Stimulated activated CD4-positive, alpha-beta T cell treated with anti-CD3 and anti-CD28 coated beads, Interleukin-1b, Interleukin-23, amount 100 ng/mL, for 24 hours (primary cell): ENCODE measurements at places on chromosomes 1 and 21.

DNA sequence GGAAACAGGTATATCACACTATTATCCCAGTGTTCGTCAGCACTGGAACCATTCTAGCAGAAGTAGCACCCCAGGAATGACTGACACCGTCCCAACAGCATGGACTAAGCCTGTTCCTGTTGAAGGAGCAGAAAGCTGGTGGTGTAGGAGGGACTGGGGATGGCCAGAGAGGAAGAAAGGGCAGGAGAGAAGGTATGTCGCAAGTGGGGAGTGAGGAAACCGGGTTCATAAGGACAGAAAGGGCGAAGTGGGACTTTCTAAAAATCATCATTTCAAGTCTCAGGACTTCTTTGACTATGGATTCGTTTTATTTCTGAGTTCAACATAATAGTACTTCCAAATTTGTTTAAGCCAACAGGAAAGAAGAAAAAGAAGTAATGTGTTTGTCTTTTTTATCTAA, 19.7 kb upstream of the MX1 start:
- no peak for DNase-seq

DNA sequence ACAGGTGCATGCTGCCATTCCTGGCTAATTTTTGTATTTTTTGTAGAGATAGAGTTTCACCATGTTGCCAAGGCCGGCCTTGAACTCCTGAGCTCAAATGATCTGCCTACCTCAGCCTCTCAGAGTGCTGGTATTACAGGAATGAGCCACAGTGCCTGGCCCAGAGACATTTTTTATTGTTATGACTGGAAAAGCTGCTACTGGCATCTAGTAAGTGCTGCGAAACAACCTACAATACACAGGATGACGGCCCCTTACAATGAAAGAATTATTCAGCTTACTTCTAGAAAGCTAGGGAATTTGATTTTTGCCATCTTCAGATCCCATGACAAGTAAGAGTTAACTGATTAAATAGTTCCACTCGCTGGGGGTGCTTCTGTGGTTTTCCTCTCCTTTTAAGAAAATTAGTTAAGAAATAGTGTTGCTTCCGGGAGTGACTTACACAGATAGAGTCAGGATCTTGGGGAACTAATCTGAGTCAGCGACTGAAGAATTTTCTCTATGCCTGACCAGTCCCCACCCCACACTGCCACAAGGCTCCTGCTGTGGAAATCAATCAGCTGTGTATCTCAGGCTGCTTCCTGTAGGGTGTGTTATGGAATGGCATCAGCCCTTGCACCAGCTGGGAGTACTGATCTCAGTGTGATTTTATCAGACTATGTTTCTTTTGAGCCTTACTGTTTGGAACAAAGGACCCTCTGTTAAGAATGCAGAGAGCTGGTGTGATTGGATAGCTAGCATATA, 93.0 kb upstream of the BMP8A start:
- DNase-seq = no peak

DNA sequence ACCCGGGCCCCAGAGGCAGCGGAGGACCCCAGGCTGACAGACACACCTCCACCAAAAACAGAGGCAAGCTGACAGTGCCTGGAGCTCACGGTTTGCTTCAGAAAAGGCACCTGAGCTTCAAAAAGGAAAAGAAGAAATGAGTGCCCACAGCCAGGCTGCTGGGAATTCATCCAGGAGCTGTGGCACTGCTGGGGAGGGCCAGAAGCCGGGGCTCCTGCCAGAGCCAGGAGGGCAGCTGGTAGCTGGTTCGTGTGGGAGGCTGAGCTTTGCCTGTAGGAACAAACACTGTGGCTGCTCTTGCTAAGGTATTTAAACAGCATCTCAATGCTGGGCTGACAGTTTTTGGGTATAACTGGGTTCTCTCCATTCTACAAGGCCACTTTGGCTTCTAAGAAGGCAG, 19.5 kb downstream of the KCNJ6 start:
- DNase-seq = no peak

DNA sequence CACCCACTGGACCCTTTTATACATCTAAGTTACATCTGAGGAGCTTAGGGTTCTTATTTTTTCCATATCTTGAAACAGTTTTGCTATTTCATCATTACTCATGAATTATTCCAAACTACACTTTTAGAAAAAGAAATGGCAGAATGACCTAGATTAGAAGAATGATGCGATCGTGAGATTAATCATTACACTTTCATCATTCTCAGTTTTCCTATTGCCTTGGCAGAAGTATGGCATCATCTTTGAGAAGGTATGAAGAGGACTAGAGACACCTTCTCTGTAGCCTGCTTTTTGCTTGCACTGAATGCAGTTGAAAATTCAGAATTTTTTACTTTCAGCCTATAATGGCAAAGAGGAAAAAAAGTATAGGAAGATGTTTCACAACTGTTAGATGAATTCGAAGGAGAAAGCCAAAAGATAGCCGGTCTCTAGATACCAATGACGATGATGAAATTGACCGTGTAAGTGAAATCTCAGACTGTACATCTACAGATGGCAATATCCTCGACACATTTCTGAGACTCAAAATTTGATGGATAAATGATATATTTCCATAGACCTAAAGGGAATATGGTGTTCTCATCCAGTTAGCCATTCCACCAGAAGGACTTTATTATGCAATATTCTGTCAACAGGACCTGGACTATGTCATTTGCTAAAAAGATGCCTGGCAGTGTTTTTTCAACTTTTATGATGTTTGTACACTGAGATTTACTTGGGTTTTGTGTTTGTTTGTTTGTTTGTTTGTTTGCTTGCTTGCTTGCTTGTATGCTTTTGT, 191.8 kb downstream of the TOMM20 start:
- DNase-seq = no peak

- no peak for DNase-seq
Observed at GRCh38 chr1:31376375-31377134, 3.7 kb upstream of the FABP3 start.

DNA sequence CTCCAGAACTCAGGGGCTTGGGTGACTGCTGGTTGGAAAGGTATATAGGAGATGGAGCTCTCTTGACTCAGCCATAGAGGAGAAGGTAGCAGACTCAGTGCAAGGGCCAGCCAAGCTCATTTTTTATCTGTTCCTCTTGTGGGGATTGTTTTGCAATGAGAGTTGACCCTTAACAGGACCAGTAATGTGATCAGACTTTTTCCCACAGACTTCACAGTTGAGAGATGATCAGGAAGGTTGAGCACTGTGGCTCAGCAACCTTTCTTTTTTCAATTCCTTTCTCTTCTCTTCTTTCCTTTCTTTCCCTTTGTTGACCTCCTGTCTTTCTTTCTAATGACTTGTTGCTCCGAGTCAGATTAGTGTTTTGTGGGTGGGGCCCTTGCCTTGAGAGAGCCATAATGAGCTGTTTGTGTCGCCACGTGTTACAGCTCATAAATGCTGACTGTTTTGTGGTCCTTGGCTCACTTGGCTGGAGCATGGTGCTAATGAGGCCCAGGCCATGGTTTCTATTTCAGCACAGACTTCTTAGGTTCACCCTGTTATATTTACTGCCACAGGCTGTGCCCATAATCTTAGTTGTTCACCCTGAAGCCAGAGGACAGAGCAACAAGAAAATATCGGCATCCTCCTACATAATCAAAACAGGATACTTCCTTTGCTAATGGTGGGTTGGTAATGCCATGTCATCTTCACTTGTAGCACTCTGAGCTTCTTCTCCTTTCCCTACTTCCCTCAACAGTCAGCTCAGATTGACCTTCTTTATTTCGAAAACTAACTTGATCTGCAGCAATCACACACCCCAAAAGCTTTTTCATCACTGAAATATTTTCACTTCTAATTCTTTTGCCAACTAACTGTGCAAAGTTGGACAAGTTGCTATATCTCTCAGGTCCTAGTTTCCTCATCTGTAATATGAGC, 13.9 kb downstream of the ADAM30 start:
- DNase-seq = no peak

DNA sequence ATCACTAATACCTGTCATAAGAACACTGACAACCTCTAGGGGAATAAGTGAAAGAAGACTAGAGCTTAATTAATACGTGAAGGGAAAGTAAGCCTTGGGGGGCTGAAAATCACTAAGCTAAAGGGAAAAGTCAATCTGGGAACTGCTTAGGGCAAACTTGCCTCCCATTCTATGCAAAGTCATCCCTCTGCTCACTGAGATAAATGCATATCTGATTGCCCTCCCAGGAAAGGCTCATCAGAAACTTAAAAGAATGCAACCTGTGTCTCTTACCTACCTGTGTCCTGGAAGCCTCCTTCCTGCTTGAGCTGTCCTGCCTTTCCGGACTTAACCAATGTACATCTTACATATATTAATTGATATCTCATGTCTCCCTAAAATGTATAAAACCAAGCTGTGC, 81.8 kb downstream of the WDR64 start:
- no peak for DNase-seq
